ENCODE measurements at places on chromosomes 13 and 19. TPM values are rescaled to one million over a fixed set of nuclear protein-coding genes. Genes with fewer than 3 reads are reported as not detected.

SWSAP1 gene
- 0.86 TPM for polyA plus RNA-seq

FSD1 gene
- polyA plus RNA-seq, result 2.3 TPM

GAPDHS gene
- polyA plus RNA-seq, result not detected

CNFN gene
- polyA plus RNA-seq, result 4.1 TPM

CPAMD8 gene
- polyA plus RNA-seq, result 2.9 TPM

GRCh38 chr19:28065026-28065425 lies 1147.9 kb downstream of the UQCRFS1 start:
- DNase-seq, result no peak

- no peak for DNase-seq
Observed at GRCh38 chr13:94128430-94128829, 351.1 kb downstream of the DCT start.

- DNase-seq, result no peak
Observed at GRCh38 chr13:19763618-19764017, 19.1 kb downstream of the PSPC1 start.

- DNase-seq, result no peak
Observed at GRCh38 chr13:60392131-60392530, 4.9 kb upstream of the TDRD3 start.

- DNase-seq, result no peak
Observed at GRCh38 chr19:4144666-4145249, 8.7 kb upstream of the CREB3L3 start.

GRCh38 chr13:95444006-95444730 lies 108.4 kb upstream of the CLDN10 start:
- no peak for DNase-seq

DNA sequence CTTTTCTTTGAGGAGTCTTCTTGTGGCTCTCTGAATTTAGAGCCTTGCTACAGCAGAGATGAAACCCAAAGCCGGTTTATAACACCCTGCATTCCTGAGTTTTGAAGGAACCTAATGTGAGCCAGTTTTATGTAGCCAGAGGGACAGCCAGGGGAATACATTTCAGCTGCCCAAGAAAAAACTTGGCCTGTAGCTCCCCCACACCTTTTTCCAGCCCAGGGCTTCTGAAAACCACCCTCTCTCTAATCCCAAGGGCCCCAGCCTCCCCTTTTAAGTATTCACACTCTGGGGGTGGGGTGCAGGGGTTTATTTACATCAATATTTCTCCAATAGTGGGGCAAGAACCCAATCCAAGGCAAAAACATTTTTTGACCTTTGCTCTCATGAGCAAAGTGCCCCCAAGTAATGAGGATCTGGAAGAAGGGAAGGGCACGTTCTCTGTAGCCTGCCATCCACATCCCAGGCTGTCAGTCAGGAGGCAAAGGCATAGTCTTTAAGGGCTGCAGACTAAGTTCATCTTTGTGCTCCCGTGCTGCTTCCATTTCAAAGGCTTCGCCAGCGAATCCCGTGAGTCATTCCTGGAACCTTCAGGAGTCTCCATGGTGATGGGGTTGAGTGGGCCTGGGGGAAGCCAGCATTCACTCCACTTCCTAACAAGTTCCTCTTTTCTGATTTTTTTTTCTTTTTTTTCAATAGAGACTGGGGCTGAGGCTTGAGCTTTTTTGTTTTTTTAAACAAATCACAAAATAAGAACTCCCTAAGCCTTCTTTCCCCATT lies 33.2 kb upstream of the MEDAG start:
- peak; percentile 87 for DNase-seq

- no peak for DNase-seq
Observed at GRCh38 chr19:30235946-30236345, 136.2 kb upstream of the ZNF536 start.

- peak; percentile 4 for DNase-seq
Observed at GRCh38 chr13:27822873-27823311, 30.6 kb downstream of the GSX1 start.

DNA sequence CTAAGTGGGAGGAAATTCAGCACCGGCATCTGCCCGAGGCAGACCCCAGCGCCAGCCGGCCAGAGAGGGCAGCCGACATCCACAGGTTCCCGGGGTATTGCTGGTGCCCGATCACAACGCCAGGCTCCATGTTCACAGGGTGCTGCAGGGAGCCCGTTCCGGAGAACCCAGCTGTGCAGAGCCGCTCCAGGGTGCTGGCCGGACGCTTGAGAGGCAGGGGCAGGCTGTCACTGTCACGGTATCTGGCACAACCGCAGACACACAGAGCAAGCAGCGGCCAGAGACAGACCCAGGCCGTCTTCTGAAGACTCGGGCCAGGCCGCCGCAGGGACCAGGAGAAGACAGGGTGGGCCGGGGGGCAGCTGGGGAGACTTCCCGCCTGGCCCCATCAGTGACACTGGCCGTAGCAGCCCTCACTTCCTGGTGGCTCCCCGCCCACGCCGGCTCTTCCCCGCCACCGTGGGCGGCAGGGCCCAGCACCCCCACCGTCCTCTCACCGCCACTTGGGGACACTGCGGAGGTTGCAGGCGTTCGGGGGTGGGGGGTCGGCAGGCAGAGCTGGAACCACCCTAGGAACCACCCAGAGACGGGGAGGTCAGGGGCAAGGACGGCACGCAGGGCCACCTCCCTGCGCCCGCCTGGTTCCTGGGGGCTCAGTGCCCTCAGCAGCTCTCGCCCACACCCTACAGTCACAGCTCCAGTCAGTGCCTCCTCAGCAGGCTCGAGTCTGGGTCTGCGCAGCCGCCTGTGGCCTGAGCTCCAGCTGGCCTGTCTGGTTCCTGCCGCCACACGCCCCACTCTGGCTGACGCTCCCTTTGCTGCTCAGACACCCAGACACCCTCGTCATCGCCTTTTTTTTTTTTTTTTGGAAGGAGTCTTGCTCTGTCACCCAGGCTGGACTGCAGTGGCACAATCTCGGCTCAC lies 3.8 kb downstream of the RNF126 start:
- no peak for DNase-seq
